Stimulated activated CD8-positive, alpha-beta memory T cell treated with anti-CD3 and anti-CD28 coated beads, Interleukin-2, amount 100 ng/mL, for 1 hour (primary cell): ENCODE measurements at places on chromosomes 6 and 20.

GRCh38 chr6:128580224-128581110, 60.1 kb upstream of the PTPRK start:
- no peak for DNase-seq

DNA sequence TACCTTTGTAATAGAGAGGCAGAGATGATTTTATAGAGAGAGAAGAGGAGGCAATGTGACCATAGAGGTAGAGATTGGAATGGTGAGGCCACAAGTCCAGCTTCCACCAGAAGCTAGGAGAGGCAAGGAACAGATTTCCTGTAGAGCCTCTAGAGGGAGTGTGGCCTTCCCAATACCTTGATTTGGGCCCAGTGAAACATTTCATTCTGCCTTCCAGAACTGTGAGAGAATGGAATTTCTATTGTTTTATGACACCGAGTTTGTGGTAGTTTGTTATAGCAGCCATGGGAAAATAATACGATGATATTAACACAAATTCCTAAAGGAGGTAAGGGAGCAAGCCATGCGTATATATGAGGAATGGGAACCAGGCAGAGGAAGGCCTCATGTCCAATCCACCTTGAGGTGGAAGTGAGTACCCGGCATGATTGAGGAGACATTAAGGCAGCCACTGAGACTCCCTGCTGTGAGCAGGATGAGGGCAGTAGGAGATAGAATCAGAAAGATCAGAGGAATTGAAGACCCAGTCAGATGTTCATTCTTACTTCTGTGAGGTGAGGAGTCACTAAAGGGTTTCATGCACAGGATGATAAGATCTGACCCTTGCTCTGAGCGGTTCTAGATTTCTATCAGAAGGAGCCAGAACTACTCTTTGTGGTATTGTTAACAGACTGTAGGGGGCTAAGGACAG, 636.3 kb upstream of the IMPG1 start:
- no peak for DNase-seq

- no peak for DNase-seq
Measured at GRCh38 chr20:14712302-14712739, 374.9 kb upstream of the FLRT3 start.

DNA sequence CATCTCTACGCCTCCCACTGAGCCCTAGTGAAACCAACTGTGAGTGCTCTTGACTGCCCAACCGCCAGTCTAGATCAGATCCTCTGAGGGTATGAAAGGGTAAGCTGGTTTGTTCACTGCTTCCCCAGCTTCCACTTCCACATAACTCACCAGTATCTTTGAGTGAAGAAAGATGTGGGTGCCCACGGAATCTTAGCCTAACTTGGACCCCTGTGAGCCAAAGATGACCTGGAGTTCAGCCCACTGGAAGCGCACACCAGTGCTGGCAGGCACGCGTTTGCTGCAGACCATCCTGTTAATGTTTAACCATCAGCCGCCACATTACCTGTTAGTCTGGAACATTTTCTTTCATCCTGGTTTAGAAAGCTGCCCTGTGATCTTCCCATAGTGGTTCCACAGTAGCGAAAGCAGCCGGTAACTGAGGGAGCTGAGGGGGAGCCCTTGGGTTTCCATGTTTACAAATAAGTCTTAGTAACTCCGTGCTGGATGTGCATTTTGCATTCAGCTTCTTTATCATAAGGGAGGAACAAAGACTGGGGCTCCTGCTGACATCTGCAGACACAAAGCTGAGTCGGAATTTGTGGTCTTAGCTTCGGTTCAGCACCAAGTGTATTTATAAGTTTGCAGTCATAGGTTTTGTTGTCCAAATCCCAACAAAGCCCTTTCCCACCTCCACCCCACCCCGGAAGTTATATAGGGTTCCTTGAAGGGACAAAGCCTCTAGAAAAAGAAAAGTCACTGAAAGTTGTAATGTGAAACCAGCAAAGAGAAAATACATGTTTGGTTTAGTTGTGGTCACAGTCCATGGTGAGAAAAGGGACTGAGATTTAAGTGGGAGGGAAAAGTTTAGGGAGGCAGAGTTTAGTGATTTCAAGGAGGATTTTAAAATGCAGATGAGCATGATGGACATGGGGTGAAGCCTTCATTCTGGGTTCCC, 71.0 kb downstream of the SSR1 start:
- no peak for DNase-seq

- no peak for DNase-seq
Measured at GRCh38 chr6:164025180-164025579, 610.7 kb downstream of the QKI start.

DNA sequence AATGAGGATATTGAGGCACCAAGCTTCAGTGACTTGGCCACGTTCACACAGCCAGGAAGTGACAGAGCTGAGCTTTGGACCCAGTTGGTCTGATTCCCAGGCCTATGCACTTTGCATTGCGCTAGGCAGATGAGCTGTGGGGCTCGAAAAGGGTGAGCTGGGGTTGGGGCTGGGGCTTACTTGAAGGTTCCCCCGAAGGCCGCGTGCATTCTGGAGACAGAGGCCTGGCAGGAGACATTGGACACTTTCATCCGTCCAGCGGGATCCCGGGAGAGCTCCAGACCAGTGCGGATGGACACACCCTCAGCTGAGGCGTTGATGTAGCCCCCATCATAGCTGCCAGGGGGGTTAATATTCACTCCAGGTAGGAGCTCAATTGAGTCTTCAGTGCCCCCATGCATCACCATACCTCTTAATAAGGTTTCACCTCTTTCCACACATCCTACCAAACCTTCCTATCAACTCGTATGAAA, 2.6 kb downstream of the PLTP start:
- no peak for DNase-seq
